ENCODE measurements at places on chromosomes 12 and 14. TPM values are rescaled to one million over a fixed set of nuclear protein-coding genes. Genes with fewer than 3 reads are reported as not detected.

DNA sequence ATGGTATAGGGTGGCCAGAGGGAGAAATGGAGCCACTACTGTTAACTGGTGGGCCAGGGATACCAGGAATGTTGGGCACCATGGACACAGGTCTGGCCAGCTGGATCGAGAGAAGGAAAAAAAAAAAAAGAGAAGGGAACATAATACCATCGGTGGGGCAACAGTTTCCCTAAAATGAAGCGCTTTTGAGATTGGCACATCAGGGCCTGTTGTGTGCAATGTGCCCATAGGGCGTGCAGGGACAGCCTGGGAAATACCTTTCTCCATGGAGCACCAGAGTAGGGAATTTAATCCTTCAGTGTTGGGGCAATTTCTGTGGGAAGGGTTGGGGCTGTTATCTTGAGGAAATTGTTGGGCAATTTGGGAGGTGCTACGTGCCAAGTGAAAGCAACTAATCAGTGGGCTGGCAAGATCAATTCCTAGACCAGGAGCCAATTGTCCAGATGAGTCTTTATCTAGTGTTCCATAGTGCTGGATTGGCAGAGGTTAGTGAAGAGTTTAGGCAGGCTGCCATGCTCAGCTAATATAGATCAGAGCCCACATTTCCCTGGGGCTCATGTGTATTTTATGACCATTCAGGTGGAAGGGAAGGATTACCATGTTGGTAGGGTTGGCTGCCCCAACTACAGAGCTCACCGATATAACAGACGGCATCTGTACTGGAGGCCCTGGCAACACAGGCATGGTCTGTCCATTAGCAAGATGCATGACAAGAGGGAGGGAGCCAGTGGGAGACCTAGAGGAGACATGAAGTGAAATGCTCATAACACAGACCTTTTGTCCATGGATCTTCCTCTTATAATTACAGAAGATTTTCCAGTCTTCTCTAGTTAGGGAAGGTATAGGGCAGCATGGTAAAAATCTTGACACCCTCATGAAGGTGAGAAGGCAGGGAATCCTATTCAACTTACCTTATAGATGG is 25.5 kb upstream of the NPFF start:
- no peaks in the 10 kb centered on the region for H3K27me3 ChIP-seq
- H3K27ac ChIP-seq: no peak overlapping the region
- no peaks in the 10 kb centered on the region for H3K4me1 ChIP-seq
- peaks cover 57% of the 10 kb centered on the region for H3K36me3 ChIP-seq

DNA sequence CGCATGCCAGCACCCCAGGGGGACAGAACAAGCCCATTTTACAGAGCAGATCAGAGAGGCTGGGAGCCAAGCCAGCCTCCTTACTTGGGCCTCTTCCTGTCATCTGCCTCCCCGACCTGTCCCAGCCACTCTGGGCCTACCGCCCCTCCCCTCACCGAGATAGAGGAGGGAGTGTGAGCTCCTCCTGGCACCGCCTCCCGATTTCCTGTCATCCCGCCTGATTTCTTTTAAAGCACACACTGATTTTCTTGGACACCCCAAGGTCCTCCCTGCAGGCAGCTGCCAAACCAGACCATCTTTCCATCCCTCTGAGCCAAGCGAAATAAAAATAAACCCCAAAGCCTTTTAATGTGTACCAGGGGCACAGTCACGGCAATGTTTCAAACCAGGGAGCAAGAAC is 108.4 kb downstream of the RFLNA start:
- no peaks in the 10 kb centered on the region for H3K4me1 ChIP-seq
- no peak for DNase-seq
- peak overlapping the region; percentile 23 for H3K27ac ChIP-seq
- H3K36me3 ChIP-seq: peaks cover 14% of the 10 kb centered on the region

The KRT2 gene
- total RNA-seq: not detected

The LLPH gene
- 3.4 TPM for total RNA-seq

The TSPAN19 gene
- 0.06 TPM for total RNA-seq

The RNASE3 gene
- not detected for total RNA-seq

The ZDHHC22 gene
- 0.12 TPM for total RNA-seq

- no peak overlapping the region for H3K27ac ChIP-seq
- peaks cover 12% of the 10 kb centered on the region for H3K36me3 ChIP-seq
- H3K4me1 ChIP-seq: no peaks in the 10 kb centered on the region
- DNase-seq: no peak
- no peaks in the 10 kb centered on the region for H3K27me3 ChIP-seq
Observed at GRCh38 chr14:74836251-74836960, 39.5 kb downstream of the PROX2 start.

The GALNT9 gene
- total RNA-seq: 0.18 TPM

- no peak overlapping the region for H3K4me3 ChIP-seq
- DNase-seq: no peak
- H3K27me3 ChIP-seq: no peaks in the 10 kb centered on the region
- H3K36me3 ChIP-seq: no peaks in the 10 kb centered on the region
- H3K4me1 ChIP-seq: no peaks in the 10 kb centered on the region
- no peak overlapping the region for H3K27ac ChIP-seq
Observed at GRCh38 chr12:103560604-103561101, 26.4 kb upstream of the STAB2 start.

GRCh38 chr12:104454997-104455396 is 1.8 kb upstream of the CHST11 start:
- DNase-seq: no peak
- H3K36me3 ChIP-seq: no peaks in the 10 kb centered on the region
- no peaks in the 10 kb centered on the region for H3K27me3 ChIP-seq
- no peak overlapping the region for H3K27ac ChIP-seq
- H3K4me1 ChIP-seq: peaks cover 13% of the 10 kb centered on the region

DNA sequence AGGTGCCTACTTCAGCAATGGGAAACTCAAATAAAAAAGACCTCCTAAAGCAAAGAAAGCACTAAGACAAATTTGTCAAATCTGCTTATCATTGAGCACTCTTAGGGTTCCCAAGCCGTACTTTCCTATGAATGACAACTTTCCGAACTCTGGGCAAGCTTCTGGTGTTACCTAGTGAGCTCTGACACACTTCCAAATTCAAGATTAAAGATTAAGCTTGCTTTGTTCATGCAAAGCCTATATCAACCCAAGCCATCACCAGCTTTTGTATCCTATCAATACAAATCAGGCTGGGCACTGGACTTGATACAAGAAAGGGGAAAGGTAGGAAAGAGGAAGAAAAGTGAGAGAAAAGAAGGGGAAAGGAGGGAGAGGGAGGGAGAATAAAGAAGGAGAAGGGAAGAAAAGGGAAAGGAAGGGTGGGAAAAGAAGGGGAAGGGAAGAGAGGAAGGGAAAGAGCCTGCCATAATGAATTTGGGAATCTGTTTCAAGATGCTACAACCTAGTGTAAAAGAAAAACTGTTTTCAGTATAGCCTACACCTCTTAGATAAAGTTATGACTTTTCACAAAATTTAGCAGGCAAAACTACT is 23.8 kb upstream of the FBLN5 start:
- no peaks in the 10 kb centered on the region for H3K27me3 ChIP-seq
- H3K4me1 ChIP-seq: no peaks in the 10 kb centered on the region
- H3K4me3 ChIP-seq: no peak overlapping the region
- H3K36me3 ChIP-seq: peaks cover 42% of the 10 kb centered on the region
- no peak for DNase-seq
- no peak overlapping the region for H3K27ac ChIP-seq

- H3K4me1 ChIP-seq: no peaks in the 10 kb centered on the region
- no peaks in the 10 kb centered on the region for H3K36me3 ChIP-seq
- DNase-seq: peak; percentile 39
- peak overlapping the region; percentile 85 for H3K27ac ChIP-seq
Observed at GRCh38 chr14:50335389-50335788, 23.3 kb downstream of the DMAC2L start.

DNA sequence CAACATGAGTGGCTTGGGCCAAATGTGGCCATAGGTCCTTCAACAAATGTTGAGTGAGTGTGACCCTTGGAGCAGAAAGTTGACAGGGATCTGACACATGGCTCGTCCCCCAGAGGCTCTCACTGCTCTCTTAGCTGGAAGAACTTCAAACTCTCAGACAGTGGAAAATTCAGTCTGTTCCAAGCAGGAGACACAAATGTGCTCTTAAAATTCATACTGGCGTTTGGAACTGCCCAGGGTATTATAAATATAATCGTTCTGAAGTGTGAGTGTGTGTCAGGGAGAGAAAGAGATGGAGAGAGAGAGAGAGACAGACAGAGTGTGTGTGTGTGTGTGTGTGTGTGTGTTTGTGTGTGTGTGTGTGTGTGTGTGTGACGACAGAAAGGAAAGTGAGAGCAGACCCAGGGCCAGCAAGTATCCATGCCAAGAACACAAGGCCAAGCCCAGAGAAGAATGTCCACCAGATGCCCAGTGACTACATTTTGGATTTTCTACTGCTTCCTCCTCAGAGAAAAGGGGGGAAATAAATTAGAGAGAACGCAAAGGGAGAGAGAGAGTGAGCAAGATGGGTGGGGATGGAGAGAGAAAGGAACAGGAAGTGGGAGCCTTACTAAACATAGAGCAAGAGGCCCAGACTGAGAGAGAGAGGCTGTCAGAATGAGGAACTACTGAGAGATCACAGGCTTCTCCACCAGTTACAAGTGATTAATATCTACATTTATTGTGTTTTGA is 193.6 kb upstream of the NUDT4 start:
- peak overlapping the region; percentile 88 for H3K27ac ChIP-seq
- peaks cover 18% of the 10 kb centered on the region for H3K4me1 ChIP-seq
- DNase-seq: peak; percentile 61
- no peaks in the 10 kb centered on the region for H3K36me3 ChIP-seq

- no peaks in the 10 kb centered on the region for H3K36me3 ChIP-seq
- H3K27me3 ChIP-seq: peaks cover 69% of the 10 kb centered on the region
- H3K27ac ChIP-seq: no peak overlapping the region
- peak; percentile 63 for DNase-seq
Observed at GRCh38 chr14:24351517-24351916, 11.7 kb upstream of the RIPK3 start.

- peaks cover 11% of the 10 kb centered on the region for H3K4me1 ChIP-seq
- H3K27me3 ChIP-seq: no peaks in the 10 kb centered on the region
- H3K4me3 ChIP-seq: no peak overlapping the region
- no peak overlapping the region for H3K27ac ChIP-seq
- no peak for DNase-seq
Observed at GRCh38 chr14:28467611-28468010, 299.0 kb upstream of the FOXG1 start.

The KRT83 gene
- not detected for total RNA-seq

DNA sequence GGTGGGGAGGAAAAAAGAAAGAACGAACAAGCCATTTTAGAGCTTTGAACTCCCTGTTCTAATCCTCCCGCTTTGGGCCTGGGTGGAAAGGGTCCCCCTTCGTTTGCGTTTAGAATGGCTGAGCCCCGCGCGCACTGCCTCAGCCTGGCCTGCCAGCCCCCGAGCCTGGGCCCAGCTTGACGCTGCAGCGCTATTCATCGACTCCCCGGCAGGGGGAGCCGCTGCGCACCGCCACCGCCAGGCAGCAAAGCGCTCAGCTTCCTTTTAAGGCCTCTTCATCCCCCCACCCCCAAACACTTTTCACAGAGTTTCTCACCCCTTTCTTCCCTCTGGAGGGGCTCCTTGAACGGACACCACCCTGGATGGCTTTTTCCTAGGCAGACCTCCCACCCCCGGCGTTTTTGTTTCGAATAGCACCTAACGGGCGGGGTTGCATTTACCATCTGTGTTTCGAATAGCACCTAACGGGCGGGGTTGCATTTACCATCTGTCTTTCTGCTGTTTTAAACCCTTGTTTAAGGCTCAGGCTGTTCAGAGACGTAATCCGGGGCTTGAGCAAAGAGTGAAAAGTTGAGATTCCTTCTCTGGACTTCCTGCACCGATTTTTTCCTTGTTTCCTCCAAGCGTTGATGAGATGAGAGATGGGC is 56.4 kb upstream of the PIWIL1 start:
- no peak for DNase-seq
- no peaks in the 10 kb centered on the region for H3K4me1 ChIP-seq
- no peak overlapping the region for H3K4me3 ChIP-seq

DNA sequence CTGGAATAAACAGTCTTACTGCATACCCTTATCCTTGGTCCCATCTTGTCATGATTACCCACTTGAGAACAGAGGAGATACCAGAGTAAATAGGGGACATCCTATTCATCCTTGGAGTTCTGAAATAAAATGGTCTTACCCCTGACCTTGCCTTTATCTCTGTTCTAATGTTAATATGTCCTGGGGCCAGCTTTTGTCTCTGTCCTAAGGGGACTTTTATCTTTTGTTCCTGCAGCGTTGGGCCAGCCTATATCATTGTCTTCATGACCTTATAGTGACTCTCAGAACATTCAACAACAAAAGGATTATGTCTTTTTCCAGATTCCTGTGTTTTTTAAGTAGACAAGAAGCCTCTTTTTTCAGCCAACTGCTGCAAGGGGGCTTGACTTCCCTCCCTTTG is 1057.5 kb downstream of the LRFN5 start:
- no peak for DNase-seq
- no peaks in the 10 kb centered on the region for H3K27me3 ChIP-seq
- no peak overlapping the region for H3K4me3 ChIP-seq
- no peak overlapping the region for H3K27ac ChIP-seq

- H3K4me1 ChIP-seq: no peaks in the 10 kb centered on the region
- DNase-seq: no peak
- no peak overlapping the region for H3K27ac ChIP-seq
Observed at GRCh38 chr12:71980538-71980937, 41.9 kb downstream of the TPH2 start.

The CLEC9A gene
- total RNA-seq: not detected

- H3K27ac ChIP-seq: no peak overlapping the region
- DNase-seq: no peak
- H3K4me3 ChIP-seq: no peak overlapping the region
- H3K27me3 ChIP-seq: no peaks in the 10 kb centered on the region
- no peaks in the 10 kb centered on the region for H3K4me1 ChIP-seq
Observed at GRCh38 chr12:72207486-72208409, 64.4 kb upstream of the TRHDE start.

The CLECL1 gene
- not detected for total RNA-seq

- no peaks in the 10 kb centered on the region for H3K4me1 ChIP-seq
- H3K36me3 ChIP-seq: no peaks in the 10 kb centered on the region
- DNase-seq: no peak
- no peak overlapping the region for H3K27ac ChIP-seq
Observed at GRCh38 chr14:104954746-104955395, 23.3 kb downstream of the AHNAK2 start.

- DNase-seq: no peak
- no peaks in the 10 kb centered on the region for H3K36me3 ChIP-seq
- H3K4me1 ChIP-seq: no peaks in the 10 kb centered on the region
- no peaks in the 10 kb centered on the region for H3K27me3 ChIP-seq
- no peak overlapping the region for H3K4me3 ChIP-seq
- no peak overlapping the region for H3K27ac ChIP-seq
Observed at GRCh38 chr14:98198385-98198784, 1073.6 kb downstream of the BCL11B start.

The MTHFD1 gene
- 37.8 TPM for total RNA-seq

The BAZ1A gene
- 11.1 TPM for total RNA-seq

GRCh38 chr12:52720365-52720886 is 17.1 kb upstream of the KRT77 start:
- DNase-seq: no peak
- H3K4me1 ChIP-seq: no peaks in the 10 kb centered on the region
- H3K27me3 ChIP-seq: peaks cover 38% of the 10 kb centered on the region
- no peak overlapping the region for H3K4me3 ChIP-seq
- H3K27ac ChIP-seq: no peak overlapping the region
